Central memory CD4-positive, alpha-beta T cell (primary cell): ENCODE measurements at places on chromosomes 2 and 18.

- DNase-seq = no peak
Observed at GRCh38 chr2:54772110-54772509, 48.6 kb downstream of the EML6 start.

DNA sequence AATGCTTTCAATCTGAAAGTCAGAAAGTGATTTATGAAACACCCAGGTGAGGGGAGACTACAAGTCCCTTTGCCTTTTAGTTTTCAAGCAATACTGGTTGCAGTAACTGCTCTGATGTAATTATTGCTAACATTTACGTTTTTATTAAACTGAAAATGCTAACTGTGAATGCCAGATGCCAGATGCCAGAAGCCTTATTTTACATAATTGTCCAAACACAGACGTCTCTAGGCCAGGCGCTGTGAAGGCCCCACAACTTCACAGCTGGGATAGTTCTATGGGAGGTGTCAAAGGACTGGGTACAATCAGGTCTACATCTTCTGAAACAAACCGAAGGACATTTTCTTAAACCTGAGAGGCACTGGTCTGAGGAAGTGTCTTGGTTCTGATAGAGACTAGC, 27.5 kb upstream of the MSGN1 start:
- no peak for DNase-seq

- DNase-seq = no peak
Observed at GRCh38 chr2:174972924-174973323, 32.3 kb downstream of the CHN1 start.

- DNase-seq = no peak
Observed at GRCh38 chr2:44801289-44801840, 140.1 kb upstream of the SIX3 start.

- no peak for DNase-seq
Observed at GRCh38 chr2:201852462-201852861, 46.1 kb downstream of the CDK15 start.

- DNase-seq = no peak
Observed at GRCh38 chr2:23291239-23291638, 93.7 kb upstream of the KLHL29 start.

DNA sequence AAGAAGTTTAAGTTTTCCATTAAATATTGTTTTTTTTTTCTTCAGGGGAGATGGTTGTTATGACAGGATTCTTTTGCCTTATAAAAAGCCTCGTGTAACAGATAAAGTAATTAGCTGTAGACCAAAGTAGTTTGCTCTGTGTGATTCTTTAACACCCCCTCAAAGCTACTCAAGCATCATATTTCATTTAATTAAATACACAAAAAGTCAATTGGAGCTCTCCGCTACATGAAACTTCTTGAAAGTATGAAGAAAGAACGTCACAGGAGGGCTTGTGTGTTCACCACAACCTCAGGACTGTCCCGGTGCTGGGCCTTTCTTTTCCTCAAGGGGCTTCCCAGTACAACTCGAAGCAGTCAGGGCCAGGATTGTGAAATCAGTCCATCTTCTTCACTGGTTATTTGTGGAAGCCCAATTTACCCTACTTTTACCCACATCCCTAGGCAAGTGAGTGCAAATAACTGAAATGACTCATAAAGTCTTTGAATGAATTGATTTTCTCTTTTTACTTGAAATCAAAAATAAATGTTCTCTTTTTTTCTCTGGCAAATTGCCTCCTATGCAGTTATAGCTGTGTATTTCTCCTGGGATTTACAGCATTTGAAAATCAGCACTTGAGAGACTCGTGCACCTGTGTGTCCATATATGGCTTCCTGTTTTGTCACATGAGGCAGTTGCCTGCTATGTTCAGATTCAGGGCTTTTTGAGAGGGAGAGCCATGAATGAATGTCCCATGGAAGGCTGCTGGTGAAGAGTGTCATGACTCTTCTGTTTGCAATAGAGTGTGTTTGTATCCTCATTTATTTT, 48.6 kb downstream of the LINC00305 start:
- no peak for DNase-seq

DNA sequence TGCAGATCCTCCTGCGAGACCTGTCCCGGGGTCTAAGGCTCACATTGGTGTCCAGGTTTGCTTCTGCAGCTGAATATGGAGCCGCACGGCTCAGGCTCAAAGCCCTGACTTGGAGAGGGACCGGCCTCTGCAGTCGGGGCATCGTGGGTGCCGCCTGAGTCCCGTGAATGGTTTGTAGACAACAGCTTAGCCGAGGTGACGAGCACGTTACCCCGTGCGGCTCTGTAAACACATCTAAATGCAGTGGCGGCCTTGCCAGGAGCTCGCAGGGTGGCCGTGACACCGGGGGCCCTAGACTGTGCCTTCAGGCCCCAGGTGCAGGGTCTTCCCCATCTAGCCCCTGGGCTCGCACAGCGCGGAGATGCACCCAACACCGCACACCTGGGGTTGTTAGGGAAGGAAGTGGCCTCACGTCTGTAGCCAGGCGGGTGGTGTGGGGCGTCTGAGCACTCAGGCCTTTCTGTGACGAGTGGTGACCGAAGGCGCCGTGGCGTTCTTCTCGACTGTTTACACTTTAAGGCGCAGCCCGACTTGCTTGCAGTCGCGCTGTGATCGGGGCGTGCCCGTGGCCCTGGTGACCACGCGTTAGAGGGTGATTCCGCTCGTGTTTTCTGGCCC, 91.6 kb downstream of the NFATC1 start:
- no peak for DNase-seq

- DNase-seq = no peak
Observed at GRCh38 chr2:195257979-195258378, 399.0 kb upstream of the SLC39A10 start.

GRCh38 chr2:56682397-56682760, 498.6 kb downstream of the CCDC85A start:
- no peak for DNase-seq

DNA sequence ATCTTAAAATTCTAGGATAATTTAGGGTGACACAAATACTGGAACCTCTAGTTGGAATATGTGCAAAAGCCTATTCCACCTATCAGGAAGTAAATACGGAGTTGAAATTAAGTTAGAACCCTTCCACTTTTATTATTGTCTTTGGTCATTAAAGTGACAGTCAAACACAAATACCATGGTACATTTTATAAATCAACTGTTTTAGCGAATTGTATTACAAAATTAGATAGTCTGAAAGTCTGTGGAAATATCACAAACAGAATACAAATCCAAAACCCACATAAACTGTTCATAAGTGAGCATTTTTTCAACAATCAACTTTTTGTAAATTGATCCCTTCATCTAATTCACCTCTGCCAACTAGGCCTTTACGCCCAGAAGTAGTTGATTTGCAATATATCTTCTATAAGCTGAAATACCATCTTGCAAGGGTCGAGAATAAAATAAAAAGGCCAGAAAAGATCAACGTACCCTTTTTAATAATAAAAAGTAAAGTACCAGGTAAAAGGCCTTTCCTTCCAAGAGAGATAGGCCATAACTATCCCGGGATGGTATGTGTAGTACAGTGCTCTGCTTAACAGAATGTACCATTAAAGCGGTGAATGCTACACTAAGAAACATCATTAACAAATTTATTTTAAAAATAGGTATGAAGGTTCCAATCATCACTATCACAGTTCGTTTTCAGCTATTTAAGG, 1.3 kb downstream of the USP34 start:
- DNase-seq = no peak

- no peak for DNase-seq
Observed at GRCh38 chr18:7600036-7600435, 32.9 kb downstream of the PTPRM start.

GRCh38 chr2:104487366-104487765, 366.5 kb upstream of the POU3F3 start:
- DNase-seq = no peak

DNA sequence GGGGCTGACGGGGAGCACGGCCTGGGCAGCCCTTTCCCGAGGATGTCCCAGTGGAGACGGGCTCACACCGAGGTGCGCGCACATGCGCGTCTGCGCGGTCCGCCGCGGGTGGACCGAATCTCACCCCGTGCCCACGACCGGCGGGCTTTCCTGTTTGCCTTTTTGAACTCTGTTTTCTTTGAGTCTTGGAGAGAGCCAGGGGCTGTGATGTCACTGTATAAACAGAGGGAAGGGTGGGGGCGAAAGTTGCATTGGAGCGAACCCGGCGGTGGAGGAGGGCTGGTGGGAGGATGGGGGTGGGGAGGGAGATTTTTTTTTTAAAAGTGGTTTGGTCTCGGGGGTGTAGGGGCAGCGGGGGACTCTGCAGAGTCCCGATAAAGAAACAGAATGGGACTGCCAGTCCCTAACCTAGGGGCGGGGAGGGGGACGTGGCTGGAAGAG, 141.2 kb upstream of the CTAGE1 start:
- DNase-seq = no peak

DNA sequence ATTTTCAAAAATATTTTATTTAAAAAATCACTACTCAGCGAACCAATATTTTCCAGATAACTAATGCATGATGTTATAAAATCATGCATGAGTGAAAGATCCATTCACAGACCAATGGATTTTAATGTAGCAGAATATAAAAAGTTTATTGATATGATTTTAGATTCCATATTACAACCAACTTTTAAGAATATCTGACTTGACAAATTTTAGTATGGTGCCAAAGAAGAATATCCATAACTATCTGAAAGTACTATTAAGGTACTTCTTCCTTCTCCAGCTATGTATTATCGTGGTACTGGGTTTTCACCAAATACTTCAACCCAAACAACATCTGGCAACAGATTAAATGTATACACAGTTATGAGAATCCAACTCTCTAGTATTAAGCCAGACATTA, 99.9 kb upstream of the NOSTRIN start:
- no peak for DNase-seq

DNA sequence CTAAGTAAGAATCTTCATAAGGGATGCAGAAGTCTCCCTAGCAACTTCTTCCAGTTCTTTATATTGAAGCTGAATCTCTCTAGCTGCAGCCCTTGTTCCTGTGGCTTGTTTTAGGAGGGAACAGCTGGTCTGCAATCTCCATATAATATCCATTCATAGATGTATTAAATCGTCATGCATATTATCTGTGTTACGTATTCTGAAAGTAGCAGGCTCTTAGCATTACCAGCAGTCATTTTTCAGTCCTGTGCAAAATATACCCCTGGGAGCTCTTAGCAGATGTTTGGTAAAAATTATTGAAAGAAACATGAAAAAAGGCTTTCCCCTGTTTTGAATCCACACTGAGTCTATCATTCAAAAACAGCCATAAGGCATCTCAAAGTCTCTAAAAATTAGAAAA, 385.3 kb downstream of the IRS1 start:
- no peak for DNase-seq
